ENCODE measurements at places on chromosomes 2 and 18.

DNA sequence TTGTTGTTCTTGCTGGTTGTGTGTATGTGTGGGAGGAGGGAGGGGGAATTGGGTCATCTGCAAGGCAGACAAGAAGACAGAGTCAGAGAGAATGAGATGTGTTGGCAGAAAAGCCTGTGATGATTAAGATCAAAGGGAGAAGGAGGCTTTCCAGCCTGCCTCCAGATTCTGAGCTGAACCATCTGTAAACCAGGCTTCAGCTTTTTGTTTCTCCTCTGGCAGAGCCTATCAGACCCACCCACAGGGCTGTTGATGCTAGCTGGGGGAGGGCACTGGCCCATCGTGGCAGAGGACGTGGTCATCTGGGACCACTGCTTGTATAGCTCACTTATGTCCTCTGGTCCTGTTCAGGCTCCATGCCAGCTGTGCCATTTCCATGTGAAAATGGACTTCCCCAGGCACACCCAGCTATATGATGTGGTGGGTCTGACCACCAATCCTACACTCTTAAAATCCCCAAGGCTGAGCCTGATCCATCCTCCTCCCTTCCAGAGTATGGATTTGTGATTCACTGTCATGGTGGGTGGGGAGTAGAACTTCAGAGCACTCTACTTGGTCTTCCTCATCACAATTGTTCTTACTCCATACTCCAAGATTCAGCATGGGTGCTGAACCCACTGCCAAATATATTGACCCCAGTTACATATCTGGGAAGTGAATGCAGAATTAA lies 27.8 kb upstream of the COL6A3 start:
- peak; percentile 53 for DNase-seq

- no peak for DNase-seq
These were observed 84.9 kb upstream of the HPCAL1 start for GRCh38 chr2:10217489-10218435.

GRCh38 chr2:227036527-227036926 lies 127.5 kb downstream of the COL4A4 start:
- no peak for DNase-seq

- DNase-seq: no peak
These were observed 10.9 kb downstream of the TRIP12 start for GRCh38 chr2:229910832-229911412.

GRCh38 chr2:15708865-15709820 lies 117.5 kb downstream of the DDX1 start:
- DNase-seq: no peak

DNA sequence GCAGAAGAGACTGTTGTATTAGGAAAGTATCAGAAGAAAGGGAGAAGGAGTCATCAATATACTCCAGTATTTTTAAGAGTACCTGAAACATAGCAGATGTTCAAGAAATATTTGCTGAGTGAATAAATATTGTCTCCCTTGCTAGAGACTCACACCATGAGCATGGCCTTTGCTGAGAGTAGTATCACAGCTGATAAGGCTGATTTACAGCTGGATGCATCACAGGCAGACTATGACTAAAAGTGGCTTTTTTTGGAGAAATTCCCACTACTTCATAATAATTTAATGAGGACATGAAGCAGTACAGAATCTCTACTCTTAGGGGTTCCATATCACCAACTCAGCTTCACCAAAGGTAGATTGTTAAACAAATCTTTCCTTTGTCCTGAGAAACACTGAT lies 373.3 kb downstream of the RBM43 start:
- no peak for DNase-seq

- no peak for DNase-seq
These were observed 138.8 kb downstream of the WDSUB1 start for GRCh38 chr2:159147690-159148089.

GRCh38 chr2:226661789-226662545 lies 137.7 kb downstream of the IRS1 start:
- DNase-seq: no peak

- DNase-seq: no peak
These were observed 95.4 kb upstream of the BCL2L11 start for GRCh38 chr2:111025288-111025687.

DNA sequence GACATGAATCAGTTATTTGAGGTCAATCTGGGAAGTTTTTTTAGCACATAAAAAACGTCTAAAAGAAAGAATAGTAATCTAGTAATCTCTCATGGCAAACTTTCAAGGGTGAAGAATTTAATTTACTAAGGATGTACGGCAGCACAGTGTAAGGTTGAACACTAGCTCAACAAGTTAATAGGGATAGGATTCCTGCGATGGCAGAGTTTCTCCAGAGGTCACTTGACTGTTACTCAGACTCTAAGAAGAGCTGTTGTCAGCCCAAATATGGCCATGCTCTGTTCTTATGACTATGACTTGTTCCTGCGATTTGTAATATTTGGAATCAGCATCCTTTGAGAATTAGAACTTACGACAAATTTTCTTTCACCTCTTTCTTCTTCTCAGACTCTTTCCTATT lies 553.3 kb upstream of the TNP1 start:
- DNase-seq: no peak

DNA sequence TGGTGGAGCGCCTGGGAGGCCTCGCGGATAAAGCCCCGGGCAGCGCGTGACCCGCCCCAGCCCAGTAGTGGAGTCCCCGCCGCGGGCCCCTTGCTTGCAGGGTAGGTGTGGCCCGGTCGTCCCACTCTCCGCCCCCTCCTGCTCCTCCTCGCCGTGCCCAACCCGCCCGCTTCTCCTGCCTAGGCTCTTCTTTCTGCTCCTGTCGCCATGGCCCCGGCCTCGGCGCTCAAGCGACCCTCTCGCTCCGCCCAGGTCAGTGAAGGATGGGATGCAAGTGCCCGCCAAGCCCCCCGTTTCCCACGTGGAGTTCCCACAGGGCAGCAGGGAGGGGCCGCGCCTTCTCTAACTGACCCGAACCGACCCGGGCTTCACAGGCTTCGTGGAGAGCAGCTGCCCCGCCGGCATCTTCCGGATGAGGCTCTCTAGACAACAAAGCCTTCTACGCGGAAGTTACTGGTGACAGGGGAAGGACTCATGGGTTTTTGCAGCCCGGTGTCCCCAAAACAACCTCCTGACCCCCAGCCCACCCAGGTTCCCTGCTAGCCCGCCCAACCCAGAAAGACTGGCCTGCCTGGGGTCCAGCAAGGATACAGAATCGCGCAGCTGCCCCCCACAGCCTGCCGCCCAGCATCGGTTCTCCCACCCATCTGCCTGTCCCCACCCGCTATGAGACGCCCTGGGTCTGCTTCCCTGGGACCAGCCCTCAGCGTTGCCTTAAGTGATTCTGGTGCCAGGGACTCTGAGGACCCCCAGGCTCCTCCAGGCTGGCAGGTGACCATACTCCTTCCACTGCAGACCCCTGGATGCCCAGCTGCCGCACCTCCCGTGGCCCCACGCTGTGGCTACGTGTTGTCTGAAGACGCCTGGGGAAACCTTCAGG lies 32.8 kb downstream of the TTC32 start:
- peak; percentile 21 for DNase-seq

GRCh38 chr2:11749646-11750349 lies 3.4 kb downstream of the LPIN1 start:
- DNase-seq: no peak

GRCh38 chr18:28078849-28079248 lies 98.1 kb downstream of the CDH2 start:
- DNase-seq: no peak

GRCh38 chr2:120605231-120605935 lies 130.3 kb upstream of the GLI2 start:
- no peak for DNase-seq

DNA sequence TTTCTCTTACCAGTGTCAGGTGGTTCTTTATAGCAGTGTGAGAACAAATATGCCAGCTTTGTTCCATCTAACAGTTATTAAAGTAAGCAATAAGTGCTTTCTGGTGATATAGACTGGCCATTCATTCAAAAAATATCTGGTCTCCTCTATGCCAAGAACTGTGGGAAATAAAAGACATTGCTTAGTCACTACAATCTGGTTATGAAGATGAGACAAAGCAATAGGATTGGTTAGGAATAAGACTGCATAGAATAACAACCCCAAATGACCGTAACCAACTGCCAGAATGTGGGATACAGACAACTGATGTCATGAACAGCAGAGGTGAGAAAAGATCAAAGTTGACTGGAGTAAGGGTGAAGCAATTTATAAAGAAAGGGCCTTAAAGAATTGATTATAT lies 83.8 kb downstream of the MBD2 start:
- no peak for DNase-seq

GRCh38 chr2:18991177-18992168 lies 366.9 kb downstream of the OSR1 start:
- no peak for DNase-seq

GRCh38 chr2:71604726-71605120 lies 151.4 kb downstream of the DYSF start:
- DNase-seq: no peak

DNA sequence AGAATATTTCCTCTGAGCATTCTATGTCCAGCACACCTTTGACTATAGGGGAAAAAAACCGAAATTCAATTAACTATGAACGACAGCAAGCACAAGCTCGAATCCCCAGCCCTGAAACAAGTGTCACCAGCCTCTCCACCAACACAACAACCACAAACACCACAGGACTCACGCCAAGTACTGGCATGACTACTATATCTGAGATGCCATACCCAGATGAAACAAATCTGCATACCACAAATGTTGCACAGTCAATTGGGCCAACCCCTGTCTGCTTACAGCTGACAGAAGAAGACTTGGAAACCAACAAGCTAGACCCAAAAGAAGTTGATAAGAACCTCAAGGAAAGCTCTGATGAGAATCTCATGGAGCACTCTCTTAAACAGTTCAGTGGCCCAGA lies 79.4 kb upstream of the FAM117B start:
- no peak for DNase-seq

DNA sequence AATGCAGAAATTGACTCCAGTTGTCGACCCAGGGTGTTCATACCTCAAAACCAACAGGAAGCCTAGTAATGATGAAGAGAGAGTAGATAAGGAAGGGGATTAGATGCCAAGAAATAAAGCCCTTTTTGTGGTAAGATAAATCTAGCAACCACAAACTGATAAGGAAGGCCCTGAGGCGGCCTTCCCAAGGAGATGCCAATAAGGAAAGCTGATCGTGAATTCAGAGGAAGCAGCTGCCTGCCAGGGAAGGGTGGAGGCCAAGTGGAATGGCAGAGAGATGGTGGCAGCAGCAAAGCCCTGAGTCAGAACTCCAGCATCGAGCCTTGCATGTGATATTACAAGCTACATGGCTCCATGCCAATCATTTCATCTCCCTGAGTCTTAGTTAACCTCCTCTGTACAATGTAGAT lies 126.3 kb downstream of the IRS1 start:
- no peak for DNase-seq

- DNase-seq: no peak
These were observed 126.0 kb upstream of the CHST9 start for GRCh38 chr18:27311114-27311513.

- DNase-seq: no peak
These were observed 35.8 kb downstream of the AGAP1 start for GRCh38 chr2:235529621-235530020.

DNA sequence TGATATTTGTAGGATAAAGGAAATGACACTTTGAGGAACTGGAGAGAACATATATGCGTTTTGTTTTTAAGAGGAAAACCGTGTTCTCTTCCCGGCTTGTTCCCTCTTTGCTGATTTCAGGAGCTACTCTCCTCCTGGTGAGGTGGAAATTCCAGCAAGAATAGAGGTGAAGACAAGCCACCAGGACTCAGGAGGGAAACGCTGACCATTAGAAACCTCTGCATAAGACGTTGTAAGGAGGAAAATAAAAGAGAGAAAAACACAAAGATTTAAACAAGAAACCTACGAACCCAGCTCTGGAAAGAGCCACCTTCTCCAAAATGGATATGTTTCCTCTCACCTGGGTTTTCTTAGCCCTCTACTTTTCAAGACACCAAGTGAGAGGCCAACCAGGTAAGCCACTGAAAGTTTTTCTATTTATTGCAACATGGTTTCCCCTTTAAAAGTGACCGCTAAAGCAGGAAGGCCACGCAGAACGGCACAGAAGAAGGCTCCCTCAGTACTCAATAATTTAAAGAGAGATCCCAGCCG lies 735 bp downstream of the NRP2 start:
- DNase-seq: no peak

- DNase-seq: no peak
These were observed 4.0 kb downstream of the SDC1 start for GRCh38 chr2:20220806-20221554.

- DNase-seq: no peak
These were observed 101.1 kb downstream of the SH3YL1 start for GRCh38 chr2:162473-163382.

- DNase-seq: no peak
These were observed 164.1 kb downstream of the GALNT14 start for GRCh38 chr2:30974092-30974491.

DNA sequence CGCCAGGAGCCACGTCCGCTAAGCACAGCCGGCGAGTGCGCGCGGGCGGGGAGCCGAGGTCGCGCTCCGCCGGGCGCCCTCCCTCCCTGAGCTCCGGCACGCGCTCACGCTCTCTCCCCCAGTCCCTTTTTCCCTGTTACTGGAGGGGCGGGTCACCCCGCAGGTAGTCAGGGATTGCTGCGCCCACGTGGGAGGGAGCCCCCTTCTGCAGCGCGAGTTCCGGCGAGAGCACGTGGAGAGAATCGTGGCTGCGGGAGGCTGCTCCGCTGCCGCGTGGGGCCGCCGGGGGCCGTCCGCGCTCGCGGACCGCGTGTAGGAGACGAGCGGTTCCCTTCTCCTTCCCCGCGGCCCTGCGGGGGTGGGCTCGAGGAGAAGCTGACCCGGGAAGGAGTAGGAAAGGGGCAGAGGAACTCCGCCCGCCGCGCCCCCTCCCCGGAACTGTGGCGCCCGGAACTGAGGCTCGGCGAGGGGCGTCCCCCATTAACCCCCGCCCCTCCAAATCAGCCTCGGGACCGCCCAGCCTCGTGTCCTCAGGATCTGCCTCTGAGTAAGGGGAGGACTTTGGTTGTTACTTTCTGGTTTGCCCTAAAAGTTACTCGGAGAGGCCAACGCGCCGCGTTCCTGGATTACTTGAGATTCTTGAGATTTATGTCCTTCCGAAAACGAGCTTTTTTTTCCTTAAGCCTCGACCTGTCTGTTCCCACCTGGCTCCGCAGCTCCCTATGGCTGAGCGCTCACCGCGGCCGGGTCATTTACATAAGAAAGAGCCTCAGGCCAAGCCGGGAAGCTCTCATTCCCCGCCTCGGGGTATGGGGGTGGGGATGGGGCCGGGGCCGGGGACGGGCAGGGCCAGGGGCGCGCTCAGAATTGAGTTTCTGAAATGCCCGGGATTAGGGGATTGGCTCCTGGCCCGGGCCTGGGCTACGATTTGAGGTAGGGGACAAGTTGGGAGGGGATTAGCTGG lies 1.1 kb downstream of the HK2 start:
- DNase-seq: peak; percentile 54

GRCh38 chr2:61671561-61672315 lies 133.6 kb upstream of the XPO1 start:
- DNase-seq: no peak

GRCh38 chr2:58449286-58450010 lies 208.3 kb upstream of the FANCL start:
- DNase-seq: no peak

- DNase-seq: no peak
These were observed 18.0 kb upstream of the HK2 start for GRCh38 chr2:74815941-74816340.

- no peak for DNase-seq
These were observed 156.2 kb downstream of the DDX1 start for GRCh38 chr2:15747603-15748471.
